Ureter (tissue), 1 donor: ENCODE measurements at places on chromosomes 2 and 18. TPM values are rescaled to one million over a fixed set of nuclear protein-coding genes. Genes with fewer than 3 reads are reported as not detected.

DNA sequence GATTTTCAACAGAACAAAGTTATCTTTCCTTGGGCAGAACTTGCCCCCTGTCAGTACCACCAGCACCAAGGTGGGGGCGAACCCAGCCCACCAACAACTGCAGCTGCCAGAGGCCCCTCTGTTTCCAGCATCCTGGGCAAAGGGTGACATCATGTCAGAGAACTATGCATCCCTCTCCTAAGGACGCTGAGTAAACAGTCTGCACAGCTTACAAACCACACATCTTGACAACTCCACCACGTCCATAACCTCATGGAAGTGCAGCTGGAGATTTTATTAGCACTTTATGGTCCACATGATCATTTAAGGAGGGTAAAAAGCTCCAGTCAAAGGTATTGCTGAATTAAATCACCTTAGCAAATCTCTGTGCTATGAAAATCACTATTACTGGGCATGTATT, 40.4 kb downstream of the PIEZO2 start:
- DNase-seq: no peak

DNA sequence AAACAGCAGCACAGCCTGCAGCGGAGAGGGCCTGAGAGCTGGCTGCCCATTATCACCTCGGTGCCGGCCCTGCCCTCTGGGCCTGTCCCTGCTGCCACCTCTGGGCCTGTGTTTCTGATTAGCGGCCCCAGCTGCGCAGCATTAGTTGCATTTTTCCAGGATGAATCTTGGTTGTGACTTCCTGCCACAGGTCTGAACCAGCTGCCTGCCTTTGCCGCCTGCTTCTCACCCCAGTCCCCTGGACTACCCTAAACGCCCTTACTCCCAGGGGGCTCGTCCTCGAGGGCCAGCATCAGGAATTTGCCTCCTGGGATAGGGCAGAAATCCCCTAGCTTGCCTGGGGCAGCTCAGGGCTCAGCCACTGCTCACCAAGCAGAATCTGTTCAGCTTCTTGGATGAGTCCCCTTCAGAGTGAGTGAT, 342.8 kb downstream of the DYSF start:
- no peak for DNase-seq

Gene UNC80
- 0.18 TPM for total RNA-seq

- DNase-seq: no peak
These were observed 294.5 kb downstream of the PRKCE start for GRCh38 chr2:45946023-45946422.

DNA sequence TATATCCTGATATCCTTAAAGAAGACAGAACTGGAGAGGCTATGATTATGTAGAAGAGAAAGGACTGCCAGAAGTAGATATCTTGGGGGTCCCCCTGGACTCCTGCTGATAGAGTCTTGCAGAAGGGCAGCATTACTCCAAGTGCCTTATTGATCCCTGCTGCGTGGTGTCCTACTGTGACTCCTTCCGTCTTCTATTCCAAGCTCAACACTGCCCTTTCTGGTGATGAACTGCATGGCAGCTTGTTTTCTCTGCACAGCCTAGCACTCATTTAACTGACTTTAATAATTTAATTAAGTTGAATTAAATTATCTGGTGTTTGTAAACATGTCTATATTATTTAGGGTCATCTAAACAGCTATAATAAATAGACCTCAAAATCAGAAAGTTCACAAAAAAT, 194.1 kb upstream of the DSEL start:
- DNase-seq: no peak

Gene BOK
- 16.0 TPM for total RNA-seq
